ENCODE measurements at places on chromosomes 4 and X.

DNA sequence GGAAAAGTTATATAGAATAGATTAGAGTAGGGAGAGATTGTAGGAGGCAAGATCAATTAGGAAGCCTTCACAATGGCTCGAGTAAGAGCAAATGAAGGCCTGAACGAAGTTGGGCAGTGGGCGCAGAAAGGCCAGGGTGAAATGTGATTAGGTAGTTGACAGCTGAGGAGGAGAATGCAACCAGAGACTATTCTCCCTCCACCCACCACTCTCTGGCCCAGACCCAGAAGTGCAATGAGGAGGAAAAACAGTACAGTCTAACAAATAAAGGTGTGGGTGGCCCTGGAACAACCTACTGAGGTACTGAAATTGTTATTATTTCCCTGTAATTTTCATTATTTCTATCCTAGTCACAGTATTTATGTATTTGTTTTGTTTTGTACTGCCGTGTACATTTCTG, 176.7 kb downstream of the SLC39A8 start:
- no peak for DNase-seq

- DNase-seq, result no peak
Observed at GRCh38 chr4:124053872-124054538, 657.4 kb downstream of the SPRY1 start.

DNA sequence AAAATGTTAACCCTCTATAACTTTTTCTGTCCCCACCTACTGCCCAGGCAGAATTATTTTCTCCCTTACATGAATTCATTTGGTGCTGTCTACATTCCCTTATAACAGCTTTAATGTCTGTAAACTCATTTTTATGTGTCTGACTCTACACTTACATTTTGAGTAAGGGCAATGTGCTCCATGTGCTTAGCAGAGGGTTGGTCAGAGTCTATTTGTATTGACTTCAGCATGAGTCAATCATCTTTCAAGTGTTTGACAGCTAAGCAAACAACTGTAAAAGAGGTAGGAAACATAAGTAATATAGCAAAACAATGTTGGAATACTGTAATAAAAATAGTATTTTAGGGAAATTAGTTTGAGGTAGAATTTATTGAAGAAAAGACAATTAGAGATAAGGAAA, 6.3 kb downstream of the IL15 start:
- no peak for DNase-seq

GRCh38 chr4:100795581-100795980, 277.8 kb upstream of the EMCN start:
- no peak for DNase-seq

GRCh38 chr4:154485127-154485773, 6.3 kb downstream of the DCHS2 start:
- no peak for DNase-seq

DNA sequence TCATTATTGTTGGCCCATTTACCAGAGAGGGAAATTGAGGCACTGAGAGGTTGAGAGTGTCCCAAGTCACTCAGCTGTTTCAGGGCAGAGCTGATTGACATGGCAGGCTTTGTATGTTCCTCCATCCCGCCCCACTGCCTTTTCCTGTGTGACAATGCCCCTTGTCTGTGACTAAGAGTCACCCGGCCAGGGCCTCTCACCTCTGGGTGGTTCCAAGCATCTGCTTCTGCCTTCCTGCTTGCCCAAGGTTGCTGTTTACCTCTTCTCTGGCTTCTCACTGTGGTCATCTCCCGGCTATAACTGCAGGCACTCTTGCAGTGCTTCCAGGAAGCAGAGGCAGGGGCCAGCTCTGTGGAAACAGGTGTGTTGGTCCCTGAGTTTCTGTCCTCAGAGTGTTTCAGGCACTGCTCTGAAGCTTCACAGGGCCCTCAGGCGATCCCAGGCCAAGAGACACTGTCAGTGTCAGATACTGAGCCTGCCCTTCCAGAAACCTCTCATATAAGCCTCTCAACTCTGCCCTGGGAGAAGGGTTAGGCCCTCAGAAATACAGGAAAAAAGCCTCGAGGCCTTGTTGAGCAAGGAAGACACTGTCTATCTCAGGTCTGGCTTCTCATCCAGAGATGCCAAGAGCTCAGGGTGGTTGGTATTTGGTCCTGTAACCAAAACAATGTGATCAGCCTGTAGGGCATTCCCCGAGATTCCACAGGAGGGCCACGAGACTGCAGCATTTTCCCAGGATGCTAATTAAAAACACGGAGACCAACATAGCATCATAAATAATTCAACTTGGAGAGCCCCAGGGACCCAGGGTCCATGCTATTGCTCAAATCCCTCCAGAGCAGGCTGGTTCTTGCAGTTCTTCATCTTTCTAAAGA, 42.0 kb upstream of the PROM1 start:
- DNase-seq, result no peak

DNA sequence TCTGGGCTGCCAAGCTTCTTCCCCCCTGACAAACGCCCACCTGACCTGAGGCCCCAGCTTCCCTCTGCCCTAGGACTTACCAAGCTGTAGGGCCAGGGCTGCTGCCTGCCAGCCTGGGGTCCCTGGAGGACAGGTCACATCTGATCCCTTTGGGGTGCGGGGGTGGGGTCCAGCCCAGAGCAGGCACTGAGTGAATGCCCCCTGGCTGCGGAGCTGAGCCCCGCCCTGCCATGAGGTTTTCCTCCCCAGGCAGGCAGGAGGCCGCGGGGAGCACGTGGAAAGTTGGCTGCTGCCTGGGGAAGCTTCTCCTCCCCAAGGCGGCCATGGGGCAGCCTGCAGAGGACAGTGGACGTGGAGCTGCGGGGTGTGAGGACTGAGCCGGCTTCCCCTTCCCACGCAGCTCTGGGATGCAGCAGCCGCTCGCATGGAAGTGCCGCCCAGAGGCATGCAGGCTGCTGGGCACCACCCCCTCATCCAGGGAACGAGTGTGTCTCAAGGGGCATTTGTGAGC, 37.0 kb downstream of the HTRA3 start:
- no peak for DNase-seq

DNA sequence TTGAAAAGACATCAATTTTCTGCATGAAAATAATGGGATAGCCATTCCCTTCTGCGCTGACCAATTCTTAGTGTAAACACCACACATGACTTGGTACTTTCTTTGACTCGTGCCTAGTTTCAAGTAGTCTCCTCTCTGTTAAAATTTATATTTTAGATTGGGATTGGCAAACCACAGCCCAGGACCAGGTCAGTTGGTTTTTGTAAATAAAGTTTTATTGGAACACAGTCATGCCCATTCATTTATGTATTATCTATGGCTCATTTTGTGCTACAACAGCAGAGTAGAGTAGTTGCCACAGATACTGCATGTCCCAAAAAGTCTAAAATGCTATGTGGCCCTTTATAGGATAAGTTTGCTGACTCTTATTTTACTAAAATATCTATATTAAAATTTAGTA, 46.7 kb downstream of the BMX start:
- DNase-seq, result no peak

GRCh38 chr4:188971125-188971524, 831.9 kb downstream of the TRIML1 start:
- DNase-seq, result no peak

- no peak for DNase-seq
Observed at GRCh38 chr4:93199492-93199891, 629.1 kb upstream of the ATOH1 start.

GRCh38 chrX:49177873-49178480, 6.3 kb downstream of the PLP2 start:
- DNase-seq, result no peak

GRCh38 chrX:19810802-19811201, 76.6 kb downstream of the SH3KBP1 start:
- DNase-seq, result no peak

DNA sequence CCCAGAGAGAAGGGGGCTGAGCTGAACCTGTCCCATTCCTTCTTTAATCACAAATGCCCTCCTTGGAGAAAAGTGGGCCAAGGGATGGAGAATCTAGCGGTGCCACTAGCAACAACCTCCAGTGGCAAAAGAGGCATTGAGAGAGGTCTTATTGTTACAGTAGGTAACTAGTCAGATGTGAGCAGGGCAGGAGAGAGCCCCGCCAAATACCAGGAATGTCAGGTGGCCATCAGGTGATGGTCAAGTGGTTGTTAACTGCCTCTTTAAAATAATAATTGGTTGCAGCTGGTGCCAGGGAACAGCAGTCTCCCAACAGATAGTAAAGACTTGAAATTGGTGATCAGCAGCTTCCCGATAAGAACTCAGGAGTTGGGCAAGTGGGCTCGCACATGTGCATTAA, 116.1 kb downstream of the EVC2 start:
- DNase-seq, result no peak

DNA sequence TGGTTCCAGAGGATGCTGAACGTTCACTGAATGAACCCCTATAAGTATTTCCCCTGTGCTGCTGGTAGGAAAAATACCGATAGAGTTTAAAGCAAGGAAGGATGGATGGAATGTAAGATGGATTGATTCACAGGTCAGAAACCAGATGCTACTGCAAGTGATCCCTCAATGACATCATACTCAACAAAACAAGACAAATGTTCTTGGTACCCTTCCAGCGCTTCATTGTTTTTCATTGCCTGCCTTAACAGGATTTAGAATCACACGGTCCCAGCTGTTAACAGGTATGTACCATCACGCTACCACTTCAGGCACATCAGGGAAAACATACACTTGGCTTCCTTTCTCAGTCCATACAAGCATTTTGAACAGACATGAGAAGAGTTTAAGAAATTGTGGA, 118.1 kb upstream of the TLR3 start:
- DNase-seq, result no peak

DNA sequence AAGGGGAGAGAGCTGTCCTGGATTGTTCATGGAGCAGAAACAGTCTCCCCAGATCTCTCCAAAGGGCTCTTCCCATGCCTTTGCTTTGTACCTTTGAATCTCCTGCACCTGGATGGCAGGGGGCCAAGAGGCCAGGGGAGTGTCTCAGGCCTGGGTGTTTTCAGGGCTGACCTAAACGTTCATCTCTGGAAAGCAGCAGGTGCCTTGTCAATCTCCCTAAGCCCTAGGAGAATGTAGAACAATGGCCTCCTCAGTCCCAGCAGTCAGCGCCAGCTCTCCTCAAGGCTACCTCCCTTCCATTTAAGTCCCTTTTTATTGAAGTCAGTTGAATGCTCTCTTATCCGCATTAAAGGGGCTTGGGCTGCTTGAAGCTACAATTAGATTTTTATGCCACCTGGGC, 31.2 kb upstream of the NSUN7 start:
- no peak for DNase-seq

DNA sequence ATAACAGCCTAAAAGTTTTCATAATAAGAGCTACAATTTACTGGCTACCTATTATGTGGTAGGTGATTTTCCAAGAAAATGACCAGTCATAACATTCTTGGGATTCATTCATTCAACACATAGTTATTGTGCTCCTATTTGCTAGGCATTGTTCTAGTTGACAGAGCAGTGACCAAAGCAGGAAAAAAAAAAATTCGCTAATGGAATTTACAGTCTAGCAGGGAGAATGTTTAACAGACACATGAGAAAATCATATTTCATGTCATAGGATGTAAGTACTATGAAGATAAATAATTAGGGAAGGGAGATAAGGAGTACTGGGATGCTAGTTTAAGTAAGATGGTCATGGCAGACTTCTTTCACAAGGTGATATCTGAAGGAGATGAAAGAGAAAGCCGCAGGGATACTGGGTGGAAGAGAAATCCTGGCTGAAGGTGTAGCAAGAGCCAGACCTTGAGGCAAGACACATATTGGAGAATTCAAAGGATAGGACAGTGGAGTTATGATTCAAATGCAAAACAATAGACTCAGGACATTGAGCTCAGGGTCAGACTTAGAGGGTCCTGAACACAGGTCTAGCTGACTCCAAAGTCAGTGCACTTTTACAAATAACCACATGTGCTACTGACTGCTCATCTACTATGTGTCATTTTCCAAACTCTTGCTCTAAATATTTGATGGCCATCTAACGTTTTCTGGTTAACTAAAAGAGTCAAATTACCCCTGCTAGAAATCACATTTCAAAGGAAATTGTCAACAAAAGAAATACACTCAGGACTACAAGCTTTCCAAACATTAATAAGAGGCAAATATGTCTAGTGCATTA, 20.4 kb downstream of the SPCS3 start:
- DNase-seq, result no peak

All from bone marrow (tissue), 2 donors.